Breast epithelium (tissue), 4 donors: ENCODE measurements at places on chromosomes 1 and 21. TPM values are rescaled to one million over a fixed set of nuclear protein-coding genes. Genes with fewer than 3 reads are reported as not detected.
A peak's percentile ranks its signal among the peaks of the same experiment; 100 is the strongest.

GRCh38 chr1:14363036-14363590, 235.4 kb upstream of the KAZN start:
- DNase-seq, result no peak

DNA sequence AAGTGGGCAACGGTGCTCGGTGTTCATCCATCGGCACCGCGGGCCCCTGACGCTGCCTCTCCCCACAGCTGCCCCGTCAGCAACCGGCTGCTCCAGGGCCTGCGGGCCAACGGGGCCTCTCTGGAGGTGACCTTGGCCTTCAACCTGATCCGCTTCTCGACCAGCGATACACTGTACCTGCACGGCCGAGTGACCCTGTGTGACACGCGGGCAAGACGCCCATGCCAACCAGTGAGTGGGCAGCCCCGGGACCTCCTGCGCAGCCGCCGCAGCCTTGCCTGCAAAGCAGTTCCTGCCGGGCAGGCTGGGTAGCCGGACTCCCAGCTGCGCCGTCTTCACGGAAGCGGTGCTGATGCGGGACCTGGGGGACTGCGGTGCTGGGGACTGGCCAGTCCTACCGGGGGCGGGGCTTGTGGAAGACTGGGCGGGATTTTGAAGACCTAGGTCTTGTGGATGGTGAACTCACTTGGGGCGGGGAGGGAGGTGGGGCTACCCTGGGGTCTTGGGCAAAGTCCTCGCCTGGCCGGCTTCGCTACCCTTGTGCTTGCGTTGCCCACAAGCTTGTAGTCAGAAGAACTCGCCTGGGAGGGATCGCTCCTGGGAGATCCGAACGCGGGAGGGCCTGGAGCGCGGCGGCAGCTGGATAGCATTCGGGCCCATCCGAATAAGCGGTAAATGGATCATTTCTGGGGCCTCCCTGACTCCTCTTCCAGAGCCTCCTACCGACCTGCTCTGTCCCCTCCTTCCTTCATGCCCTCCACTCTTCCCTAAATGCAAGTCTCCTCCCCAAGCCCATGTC, 8.8 kb upstream of the CEP85 start:
- peak; percentile 32 for DNase-seq

- no peak for DNase-seq
These were observed 58.7 kb upstream of the PTGS2 start for GRCh38 chr1:186738926-186739325.

DNA sequence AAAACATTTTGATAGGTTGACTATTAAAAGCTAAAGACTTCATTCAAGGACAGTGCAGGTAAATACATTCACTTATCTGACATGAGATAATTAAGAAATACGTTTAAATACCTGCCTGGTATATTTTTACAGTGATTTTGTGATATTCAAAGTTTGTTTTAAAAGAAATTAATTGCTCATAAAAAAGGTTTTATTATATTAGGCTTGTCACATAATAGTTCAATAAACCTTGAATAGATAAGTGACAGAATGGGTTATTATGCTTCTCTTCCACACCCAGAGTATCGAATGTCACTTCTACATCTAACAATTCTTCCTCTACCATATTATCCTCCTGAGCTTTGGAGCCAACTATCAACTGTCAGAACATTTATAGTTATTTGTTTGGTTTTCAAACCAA, 60.0 kb downstream of the LTN1 start:
- no peak for DNase-seq

The MYOM3 gene
- total RNA-seq, result 0.59 TPM

The CD101 gene
- total RNA-seq, result 0.32 TPM

The HNRNPCL2 gene
- not detected for total RNA-seq
